ENCODE measurements at places on chromosomes 3 and 15.

DNA sequence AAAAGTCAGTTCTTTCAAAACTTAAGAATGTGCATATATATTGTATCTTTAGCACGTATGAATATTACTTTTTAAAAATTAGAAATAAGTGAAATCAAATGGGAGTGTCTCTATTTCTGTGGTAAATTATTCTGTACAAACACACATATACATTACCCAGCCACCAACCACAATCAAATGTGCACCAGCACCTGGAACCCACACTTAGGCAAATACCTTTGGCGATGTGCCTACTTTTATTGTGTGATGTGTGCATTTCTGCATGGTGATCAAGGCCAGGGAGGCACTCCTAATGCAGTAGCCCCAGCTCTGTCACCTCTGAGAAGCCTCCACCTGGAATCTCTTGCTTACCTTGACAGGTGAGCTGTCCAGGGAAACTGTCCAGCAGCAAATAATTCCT lies 76.9 kb downstream of the PIK3R4 start:
- no peak for DNase-seq

- DNase-seq = no peak
Measured at GRCh38 chr15:91983729-91984340, 130.3 kb downstream of the SLCO3A1 start.

- no peak for DNase-seq
Measured at GRCh38 chr3:12405432-12406272, 78.6 kb upstream of the TSEN2 start.

DNA sequence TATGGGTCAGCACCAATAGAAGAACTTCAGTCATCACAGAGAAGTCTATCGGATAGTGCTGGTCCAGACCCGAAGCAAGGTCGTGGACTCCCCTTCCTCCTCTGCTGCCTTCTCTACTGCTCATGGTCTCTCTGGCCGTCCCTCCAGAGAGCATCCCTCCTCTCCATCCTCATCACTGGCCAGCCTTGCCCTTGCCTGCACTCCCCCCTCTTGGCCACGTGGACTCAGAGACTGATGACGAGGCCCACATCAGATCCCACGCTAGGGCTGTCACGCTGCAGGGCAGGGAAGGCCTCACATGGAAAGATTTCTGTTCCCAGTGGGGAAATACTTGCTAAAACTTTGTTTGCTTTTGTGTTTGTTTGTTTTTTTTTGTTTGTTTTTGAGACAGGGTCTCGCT lies 35.3 kb downstream of the IGDCC3 start:
- no peak for DNase-seq

- no peak for DNase-seq
Measured at GRCh38 chr3:43956945-43957344, 266.2 kb downstream of the ABHD5 start.

- no peak for DNase-seq
Measured at GRCh38 chr15:101158166-101159095, 93.4 kb downstream of the CHSY1 start.

- no peak for DNase-seq
Measured at GRCh38 chr3:133608388-133608787, 34.9 kb downstream of the CDV3 start.

- no peak for DNase-seq
Measured at GRCh38 chr3:24220859-24221657, 273.6 kb downstream of the THRB start.

- DNase-seq = no peak
Measured at GRCh38 chr15:96303503-96304056, 26.9 kb upstream of the NR2F2 start.

GRCh38 chr3:73403444-73403843 lies 221.3 kb downstream of the PDZRN3 start:
- DNase-seq = no peak

- DNase-seq = peak; percentile 77
Measured at GRCh38 chr15:99450896-99451358, 114.9 kb upstream of the MEF2A start.
